ENCODE measurements at places on chromosomes 5 and 9.
A peak's percentile ranks its signal among the peaks of the same experiment; 100 is the strongest.

DNA sequence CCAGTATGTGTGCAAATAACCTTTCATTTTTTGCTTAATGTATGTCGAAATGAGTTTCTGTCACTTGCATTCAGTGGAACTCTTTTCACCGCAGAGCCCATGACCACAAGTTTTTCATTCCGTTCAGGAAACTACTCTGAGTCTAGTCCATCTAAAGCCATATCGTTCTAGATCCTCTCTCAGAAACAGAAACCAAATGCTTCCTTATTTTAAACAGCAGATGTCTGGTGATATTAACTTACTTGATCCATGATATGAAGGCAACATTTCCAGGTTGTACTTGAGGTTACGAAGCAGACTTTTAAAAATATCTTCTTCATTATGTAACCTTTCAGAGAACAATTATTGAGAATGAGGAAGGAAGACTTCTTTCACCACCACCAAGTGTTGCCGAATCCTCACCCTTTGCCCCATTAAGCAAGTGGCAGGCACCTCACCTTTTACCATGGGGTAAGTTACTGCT, 72.4 kb upstream of the GNAQ start:
- DNase-seq = no peak

- DNase-seq = peak; percentile 74
These were observed 118.1 kb upstream of the SMIM23 start for GRCh38 chr5:171667341-171668096.

DNA sequence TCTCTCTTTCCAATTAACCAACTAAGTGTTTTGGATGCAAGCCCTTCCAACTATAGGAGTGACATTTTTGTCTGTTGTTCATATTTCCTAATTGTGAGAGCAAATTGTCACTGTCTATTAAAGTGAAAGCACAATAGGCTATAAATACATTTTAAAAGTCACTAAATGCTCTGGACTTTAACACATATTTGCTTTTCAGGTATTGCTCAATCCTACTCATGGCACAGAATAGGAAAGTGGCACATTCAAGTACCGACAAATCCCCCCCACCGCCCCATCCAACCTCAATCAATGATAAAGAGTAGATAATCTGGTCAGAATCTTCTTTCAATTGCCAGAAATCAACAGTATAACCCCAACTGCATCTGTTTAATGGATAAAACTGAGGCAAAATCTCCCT, 419.8 kb downstream of the PLK2 start:
- no peak for DNase-seq

- DNase-seq = no peak
These were observed 41.5 kb downstream of the BOD1 start for GRCh38 chr5:173574983-173575382.

- DNase-seq = peak; percentile 55
These were observed 984.5 kb upstream of the CDH18 start for GRCh38 chr5:20972419-20972925.

DNA sequence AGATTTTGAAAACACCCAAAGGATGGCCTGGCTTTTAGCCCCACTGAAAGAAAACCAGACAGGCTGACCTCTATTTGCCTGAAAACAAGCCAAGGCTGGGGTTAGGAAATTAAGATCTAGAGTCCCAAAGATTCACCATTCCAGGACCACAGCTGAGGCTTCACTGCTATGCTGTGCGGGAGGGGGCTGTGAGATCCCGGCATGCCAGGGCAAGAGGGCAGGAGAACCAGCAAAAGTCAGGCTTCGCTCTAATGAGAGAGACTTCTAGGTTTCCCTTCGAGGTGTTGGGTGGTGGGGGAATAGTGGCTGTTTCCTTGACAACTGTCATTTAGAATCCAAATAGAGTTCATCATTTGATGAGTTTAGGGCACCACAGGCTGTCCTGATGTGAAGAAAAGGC, 152.9 kb upstream of the NFIB start:
- DNase-seq = no peak

GRCh38 chr9:38020151-38021076, 48.6 kb downstream of the SHB start:
- no peak for DNase-seq

- DNase-seq = no peak
These were observed 831 bp downstream of the IGFBPL1 start for GRCh38 chr9:38423273-38423972.

DNA sequence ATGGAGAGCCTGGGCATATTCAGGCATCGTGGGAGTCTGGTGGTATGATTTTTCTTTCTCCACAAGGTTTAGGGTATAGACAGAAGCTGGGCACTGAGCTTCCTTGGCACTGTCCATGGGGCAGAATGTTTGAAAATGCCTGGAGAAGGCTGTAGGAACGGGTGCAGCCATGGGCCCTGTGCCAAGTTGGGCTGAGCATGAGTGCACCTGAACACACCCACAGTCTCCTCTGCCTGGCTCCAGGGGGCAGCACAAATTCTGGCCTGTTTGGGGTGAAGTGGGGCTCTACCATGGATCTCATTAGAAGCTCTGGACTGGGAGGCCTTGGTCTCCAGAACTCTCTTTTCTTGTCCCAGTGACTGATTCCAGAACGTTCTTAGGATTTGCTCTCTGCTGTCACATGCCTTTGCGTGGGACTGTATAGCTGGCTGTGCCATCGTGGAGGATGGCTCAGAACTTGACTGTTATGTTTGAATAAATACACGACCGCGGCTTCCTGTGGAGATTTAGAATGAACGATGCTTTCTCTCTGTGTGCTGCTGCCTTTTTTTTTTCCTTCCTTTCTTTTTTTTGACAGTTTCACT, 229.8 kb downstream of the FANCC start:
- no peak for DNase-seq

DNA sequence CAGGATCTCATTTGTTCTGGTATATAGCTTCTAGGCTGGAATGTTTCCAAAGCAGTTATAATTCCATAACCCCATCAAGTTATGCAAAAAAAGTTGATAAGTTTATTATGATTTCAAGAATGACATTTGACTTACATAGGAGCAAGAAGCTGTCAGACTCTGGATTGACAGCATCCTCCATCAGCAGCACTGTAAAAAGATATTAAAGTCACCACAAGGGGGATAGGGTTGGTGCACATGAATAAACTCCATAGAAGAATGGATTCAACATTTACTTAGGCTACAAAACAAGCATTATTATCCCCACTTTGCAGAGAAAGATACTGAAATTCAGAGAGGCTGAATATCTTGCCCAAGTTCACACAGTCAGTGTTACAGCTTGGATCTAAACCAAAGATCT, 208.9 kb upstream of the SLC30A5 start:
- DNase-seq = no peak

DNA sequence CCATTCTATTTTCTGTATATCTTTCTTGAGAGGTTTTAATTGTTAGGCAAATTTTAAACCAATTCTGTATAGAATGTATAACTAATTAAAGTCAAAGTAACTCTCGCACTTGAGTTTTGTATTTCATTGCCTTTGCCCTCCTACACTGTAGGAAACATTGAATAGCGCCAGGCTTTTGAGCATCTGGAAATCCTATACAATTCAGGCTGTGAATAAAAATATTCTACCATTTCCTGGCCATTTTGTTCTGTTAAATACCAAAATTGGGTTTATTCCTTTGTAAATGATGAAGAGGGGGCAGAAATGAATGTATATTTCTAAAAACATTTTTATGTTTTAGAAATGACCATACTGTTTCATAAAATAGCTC, 571.8 kb upstream of the CLINT1 start:
- DNase-seq = no peak

DNA sequence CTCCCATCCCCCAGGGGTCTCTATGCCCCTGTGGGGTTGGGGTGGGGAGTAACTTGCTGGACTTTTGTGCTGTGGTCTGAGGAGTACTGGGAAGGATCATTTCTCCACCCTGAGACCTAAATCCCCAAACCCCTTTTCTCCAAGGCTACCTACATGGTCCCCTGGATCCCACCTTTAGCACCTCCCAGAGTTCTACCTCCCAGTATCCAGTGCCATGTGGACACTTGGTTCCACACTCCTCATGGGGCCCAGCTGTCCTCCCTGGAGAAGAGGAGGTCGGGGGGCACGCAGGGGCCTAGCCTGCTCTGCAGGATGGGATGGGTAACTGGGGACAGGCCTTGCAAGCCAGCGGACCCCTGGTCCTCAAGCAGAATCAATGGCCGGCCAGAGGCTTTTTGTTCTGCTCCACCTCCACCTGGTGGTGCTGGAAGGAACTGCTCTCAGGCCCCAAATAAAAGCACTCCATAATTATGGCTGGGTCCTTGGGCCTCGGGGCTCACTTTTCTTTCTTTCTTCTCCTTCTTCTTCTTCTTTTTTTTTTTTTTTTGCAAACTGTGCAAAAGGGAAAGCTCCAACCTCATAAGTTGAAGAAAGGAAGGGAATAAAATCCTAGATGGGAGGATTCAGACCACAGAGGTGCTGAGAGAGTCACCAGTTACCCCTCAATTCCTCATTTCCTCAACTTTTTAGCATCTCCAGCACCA, 68.4 kb downstream of the PSD2 start:
- DNase-seq = peak; percentile 72

- DNase-seq = no peak
These were observed 148.5 kb downstream of the KIAA0825 start for GRCh38 chr5:94469894-94470329.

- no peak for DNase-seq
These were observed 19.6 kb upstream of the HTR1A start for GRCh38 chr5:63981864-63982263.

GRCh38 chr5:113274836-113275414, 159.9 kb downstream of the TSSK1B start:
- no peak for DNase-seq

DNA sequence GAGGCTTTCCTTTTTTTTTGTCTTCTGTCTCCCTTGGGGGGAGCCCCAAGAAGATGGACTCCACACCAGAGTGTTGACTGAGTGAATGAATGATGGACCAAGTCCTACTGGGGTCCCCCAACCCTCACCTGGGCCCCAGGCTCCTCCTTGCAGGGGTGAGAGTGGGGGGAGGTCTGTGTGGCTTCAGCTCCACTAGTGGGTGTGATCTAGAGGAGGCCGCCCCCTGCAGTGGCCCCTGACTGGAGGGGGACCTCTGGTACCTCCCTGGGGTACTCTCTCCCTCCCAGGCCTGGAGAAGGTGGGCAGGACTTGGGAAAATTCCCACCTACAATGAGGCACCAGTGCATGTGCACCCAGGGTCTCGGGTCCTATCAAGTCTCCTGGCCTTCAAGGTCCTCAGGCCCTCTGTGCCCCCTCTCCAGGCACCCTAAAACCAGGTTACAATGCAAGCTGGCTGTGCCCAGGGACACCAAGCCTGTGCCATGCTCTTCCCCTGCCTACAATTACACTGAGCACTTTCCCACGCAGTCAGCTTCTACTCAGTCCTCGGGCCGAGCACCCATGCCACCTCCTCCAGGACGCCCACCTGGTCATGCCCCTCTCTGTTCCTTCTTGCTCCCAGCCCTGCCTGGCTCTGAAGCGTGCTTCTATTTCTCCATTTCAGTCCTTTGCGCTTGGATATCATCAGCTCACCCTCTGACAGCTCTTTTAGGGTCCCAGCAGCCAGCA, 117.2 kb upstream of the PHYKPL start:
- DNase-seq = no peak

DNA sequence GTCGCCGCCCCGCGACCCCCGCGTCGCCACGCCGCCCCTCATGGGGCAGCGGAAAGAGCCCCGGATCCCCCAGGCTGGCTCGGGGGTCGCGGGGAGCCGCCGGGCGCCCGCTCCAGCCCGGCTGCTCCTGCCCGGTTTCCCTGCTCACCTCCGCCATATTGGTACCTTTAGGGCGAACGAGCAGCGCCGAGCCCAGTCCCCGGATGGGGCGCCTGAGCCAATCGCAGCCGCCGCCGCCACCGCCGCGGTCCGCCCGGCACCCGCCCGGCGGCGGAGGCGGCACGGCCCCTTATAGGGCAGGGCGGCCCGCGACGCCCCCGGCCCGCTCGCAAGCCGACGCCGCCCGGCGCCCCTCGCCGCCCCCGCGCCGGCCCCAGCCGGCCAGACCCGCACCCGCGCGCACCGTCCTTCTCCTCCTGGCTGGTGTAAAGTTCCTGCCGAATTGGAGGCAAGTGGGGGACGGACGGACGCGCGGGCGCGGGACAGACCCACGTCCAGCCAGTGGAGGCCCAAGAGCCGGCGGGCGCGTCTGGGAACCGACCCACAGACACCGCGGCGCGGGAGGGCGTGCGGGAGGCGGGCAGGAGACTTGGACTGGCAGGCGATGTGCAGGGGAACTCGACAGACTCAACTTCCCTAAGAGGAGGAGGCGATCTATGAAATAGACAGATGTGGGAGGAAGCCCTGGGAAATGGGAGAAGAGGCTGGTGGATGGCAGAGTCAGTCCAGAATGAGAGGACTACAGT, at the start of gene MIER3:
MIER3 (minus strand) TSS at position 178 of the 746 bp plus-strand sequence; CDS start at position 157, 21 bp downstream.
- peak; percentile 87 for DNase-seq

- DNase-seq = no peak
These were observed 298.2 kb downstream of the MAN2A1 start for GRCh38 chr5:109987970-109988369.

DNA sequence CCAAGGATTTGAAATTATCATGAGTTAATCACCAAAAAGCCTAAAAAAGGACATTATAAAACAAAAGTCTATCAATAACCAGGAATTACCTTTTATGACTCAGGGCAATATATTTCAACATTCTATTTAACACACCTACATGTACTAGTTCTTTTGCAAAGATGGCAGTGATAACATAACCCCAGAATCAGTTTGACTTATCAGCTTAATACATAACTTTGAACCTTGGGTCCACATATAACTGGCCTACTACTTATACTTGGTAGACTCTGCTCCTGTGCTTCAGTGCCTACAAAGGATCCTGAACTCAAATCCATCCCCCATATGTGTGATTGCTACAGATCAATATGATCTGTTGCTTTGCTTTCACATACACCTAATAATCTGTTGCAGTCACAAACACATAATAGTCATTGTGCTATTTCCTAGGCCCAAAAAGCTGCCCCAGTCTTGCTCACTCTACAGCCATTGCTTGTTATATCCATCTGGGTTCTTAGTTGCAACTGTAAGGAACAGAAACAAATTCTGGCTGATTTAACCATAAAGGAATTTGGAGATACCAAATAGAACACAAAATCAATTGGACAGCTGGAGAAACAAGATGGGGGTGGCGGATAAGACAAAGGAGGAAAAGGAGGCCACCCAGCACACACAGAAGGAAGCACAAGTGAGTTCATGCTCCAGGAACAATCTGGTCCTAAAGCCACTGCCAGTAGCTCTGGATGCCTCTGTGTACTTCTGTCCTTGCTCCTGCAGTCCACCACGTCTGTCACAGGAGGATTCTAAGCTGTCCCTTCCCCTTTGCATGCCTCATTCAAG, 25.5 kb downstream of the DEPDC1B start:
- DNase-seq = no peak
